ENCODE measurements at places on chromosomes 4 and X. TPM values are rescaled to one million over a fixed set of nuclear protein-coding genes. Genes with fewer than 3 reads are reported as not detected.

DNA sequence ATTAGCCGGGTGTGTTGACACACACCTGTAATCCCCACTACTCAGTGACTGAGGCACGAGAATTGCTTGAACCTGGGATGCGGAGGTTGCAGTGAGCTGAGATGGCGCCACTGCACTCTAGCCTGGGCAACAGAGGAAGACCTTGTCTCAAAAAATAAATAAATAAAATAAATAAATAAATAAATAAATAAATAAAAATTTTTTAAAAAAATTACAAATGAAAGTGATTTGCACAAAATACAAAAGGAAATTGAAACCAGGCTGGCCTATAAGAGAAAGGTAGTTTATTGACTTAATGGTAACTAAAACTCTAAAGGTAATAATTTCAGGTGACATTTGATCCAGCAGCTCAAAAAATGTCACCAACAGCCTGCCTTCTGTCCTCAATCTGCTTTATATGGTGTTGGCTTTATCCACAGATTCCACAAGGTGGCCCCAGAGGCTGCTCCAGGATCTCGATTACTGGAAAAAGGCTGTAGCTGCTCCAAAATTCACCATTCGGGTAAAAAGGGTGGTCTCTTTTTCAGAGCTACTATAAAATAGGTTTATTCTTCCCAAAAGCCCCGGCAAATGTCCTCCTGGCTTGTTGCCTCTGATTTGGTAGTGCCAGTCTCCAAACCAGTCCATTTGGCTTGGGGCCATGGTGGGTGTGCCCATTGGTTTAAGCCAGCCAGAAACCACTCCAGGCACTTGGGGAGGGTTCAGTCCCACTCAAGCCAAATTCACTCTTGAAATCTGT, 61.4 kb upstream of the TRIM2 start:
- no peak overlapping the region for H3K4me3 ChIP-seq
- peaks cover 22% of the 10 kb centered on the region for H3K27me3 ChIP-seq
- H3K36me3 ChIP-seq = no peaks in the 10 kb centered on the region
- DNase-seq = no peak

- no peaks in the 10 kb centered on the region for H3K27me3 ChIP-seq
- no peak overlapping the region for H3K27ac ChIP-seq
- no peak for DNase-seq
- no peaks in the 10 kb centered on the region for H3K36me3 ChIP-seq
- H3K4me1 ChIP-seq = no peaks in the 10 kb centered on the region
Measured at GRCh38 chr4:185657183-185657582, 121.9 kb upstream of the PDLIM3 start.

- H3K27me3 ChIP-seq = no peaks in the 10 kb centered on the region
- no peaks in the 10 kb centered on the region for H3K36me3 ChIP-seq
- H3K27ac ChIP-seq = no peak overlapping the region
Measured at GRCh38 chr4:124931050-124931449, 218.5 kb upstream of the ANKRD50 start.

GRCh38 chr4:176150356-176150682, 45.1 kb downstream of the SPATA4 start:
- no peaks in the 10 kb centered on the region for H3K27me3 ChIP-seq
- no peaks in the 10 kb centered on the region for H3K4me1 ChIP-seq
- H3K4me3 ChIP-seq = no peak overlapping the region
- H3K36me3 ChIP-seq = no peaks in the 10 kb centered on the region
- DNase-seq = no peak
- no peak overlapping the region for H3K27ac ChIP-seq

The MND1 gene
- total RNA-seq = 13.5 TPM

The F8A2 gene
- not detected for total RNA-seq

Data from activated T-helper 1 cell treated with anti-CD3 and anti-CD28 coated beads, Interleukin-12 subunit alpha, Interleukin-12 subunit beta, Interleukin-2, Interleukin-4 antibody, amounts not matched to agents 30 ng/mL and 10 ng/mL and 1 ng/mL, durations not matched to agents 14 hours and 24 hours and 36 hours (primary cell).